ENCODE measurements at places on chromosomes 16 and 17.

DNA sequence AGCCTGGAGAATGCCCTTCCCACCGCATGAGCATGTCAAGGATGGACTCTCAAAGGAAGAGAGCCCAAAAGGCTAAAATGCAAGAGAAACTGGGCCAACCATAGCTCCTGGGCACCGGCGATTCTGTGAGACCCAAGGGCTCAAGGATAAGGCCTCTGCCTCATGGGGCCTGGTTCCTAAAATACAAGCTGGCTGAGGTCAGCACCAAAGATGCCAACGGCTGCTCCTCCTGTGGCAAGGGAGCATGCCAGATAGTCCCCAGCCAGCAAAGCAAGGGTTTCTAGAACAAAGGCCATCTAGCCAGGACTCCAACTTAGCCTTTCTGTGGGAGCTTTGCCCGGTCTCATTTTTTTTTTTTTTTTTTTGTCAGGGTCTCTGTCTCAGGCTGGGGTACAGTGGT, 20.1 kb downstream of the GPRC5B start:
- DNase-seq = no peak

- no peak for DNase-seq
Observed at GRCh38 chr17:65359016-65359415, 202.4 kb downstream of the AXIN2 start.

GRCh38 chr16:65083164-65083857, 38.6 kb downstream of the CDH11 start:
- no peak for DNase-seq

GRCh38 chr16:3327514-3327913, 22.2 kb downstream of the ZNF75A start:
- no peak for DNase-seq

DNA sequence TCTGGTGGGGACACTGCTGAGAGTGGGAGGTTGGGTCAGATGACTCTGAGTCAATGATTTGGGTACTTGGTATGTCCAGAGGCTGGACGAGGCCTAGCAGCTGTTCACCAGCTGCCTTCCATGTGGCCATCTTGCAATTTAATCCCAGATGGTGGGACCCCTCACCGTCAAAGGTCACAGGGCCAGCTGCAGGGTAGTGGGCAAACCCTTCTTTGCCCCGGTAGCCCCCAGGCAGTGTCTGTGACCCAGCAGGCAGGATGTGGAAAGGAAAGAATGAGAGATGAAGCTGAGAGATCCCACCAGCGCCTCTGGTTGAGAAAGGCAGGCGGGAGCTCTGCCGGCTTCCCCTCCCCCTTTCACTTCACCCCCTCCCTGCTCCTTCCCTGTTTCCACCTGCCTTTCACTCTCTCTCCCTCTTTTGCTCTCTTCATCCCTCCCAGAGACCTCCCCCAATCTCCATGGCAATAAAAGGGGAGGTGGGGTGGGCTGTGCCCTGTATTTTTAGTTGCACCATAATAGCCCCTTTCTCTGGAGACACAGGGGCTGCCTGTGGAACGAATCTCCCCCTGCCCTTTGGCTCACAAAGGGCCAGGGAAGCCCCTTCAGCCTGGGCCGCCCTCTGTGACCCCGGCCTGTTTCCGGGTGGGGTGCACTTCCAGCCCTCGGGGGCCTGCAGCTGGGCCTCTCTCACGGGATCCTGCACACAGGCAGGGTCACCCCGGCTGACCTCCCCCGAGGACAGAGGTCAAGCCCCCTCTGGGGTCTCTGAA, 20.2 kb downstream of the CDK5RAP3 start:
- DNase-seq = no peak

DNA sequence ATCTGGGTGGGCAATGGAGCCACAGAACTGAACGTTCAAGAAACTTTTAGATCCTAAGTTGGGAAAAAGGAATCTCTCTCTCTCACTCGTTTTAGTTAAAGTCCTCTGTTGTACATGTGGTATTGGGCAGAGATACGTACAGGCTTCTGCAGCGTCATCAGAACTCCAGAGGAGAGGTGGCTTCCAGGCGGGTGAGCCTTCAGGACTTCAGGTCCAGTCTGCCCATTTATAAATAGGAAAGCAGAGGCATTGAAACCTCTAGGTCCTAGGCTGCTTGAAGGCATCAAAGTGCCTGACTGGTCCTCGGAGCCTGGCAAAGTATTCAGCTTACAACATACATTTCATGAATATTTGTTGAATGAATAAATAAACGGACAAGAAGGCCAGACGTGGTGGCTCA, 8.1 kb upstream of the TNFRSF13B start:
- DNase-seq = no peak

DNA sequence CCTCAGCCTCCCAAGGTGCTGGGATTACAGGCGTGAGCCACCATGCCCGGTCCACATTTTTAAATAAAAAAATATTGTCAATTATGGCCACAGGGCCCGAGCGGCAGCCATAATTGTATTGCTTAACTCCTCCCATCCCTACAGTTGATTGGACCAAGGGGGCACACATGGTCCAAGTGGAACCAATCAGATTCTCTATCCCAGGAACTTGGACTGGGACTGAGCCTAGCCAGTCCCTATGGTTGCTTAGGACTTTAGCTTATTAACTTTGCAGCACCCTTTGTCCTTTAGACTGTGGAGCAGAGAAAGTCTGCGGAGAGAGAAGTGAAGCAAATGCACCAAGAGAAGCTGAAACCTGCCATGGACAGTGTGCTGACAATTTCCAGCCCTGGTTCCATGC, 5.5 kb upstream of the RDM1 start:
- no peak for DNase-seq

DNA sequence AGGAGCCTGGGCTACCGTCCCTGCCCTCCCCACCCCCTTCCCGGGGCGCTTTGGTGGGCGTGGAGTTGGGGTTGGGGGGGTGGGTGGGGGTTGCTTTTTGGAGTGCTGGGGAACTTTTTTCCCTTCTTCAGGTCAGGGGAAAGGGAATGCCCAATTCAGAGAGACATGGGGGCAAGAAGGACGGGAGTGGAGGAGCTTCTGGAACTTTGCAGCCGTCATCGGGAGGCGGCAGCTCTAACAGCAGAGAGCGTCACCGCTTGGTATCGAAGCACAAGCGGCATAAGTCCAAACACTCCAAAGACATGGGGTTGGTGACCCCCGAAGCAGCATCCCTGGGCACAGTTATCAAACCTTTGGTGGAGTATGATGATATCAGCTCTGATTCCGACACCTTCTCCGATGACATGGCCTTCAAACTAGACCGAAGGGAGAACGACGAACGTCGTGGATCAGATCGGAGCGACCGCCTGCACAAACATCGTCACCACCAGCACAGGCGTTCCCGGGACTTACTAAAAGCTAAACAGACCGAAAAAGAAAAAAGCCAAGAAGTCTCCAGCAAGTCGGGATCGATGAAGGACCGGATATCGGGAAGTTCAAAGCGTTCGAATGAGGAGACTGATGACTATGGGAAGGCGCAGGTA, 762 bp downstream of the CDK12 start:
- no peak for DNase-seq

DNA sequence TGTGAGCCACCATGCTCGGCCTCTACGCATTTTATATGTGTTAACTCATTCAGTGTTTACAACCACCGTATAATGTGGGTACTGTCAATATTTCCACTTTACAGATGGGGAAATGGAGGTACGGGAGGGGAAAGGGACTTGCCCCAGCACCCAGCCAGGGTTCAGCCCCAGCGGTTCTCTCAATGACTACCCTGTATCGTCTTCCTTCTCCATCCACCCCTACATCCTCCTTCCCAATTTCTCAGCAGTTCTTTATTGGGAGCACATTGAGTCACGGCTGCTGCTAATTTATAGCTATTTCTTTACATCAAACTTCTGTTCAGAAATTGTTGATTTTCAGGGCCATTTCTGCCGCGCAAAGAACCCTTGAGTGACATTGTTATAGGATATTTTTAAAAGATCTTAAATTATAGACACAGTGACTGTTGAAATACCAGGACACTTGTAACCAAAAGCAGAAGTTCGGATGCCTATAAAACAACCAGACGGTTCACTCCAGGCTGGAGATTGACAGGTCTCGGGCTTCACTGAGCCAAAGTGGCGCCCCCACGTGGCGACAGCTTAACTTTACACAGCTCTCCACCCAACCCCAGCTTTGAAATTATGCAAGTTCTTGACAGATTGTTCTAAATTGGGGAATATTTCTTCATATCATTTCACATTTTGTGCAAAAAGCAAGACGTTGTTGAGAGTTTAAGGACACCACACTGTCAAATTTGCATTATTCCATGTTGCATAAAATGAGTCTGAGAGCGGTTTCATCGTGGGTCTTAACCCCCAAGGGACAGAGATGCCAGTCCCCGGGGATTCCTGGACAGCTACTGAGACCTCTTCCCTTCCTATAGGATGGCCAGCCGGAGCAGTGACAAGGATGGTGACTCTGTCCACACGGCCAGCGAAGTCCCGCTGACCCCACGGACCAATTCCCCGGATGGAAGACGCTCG, 11.8 kb downstream of the SYT17 start:
- no peak for DNase-seq

DNA sequence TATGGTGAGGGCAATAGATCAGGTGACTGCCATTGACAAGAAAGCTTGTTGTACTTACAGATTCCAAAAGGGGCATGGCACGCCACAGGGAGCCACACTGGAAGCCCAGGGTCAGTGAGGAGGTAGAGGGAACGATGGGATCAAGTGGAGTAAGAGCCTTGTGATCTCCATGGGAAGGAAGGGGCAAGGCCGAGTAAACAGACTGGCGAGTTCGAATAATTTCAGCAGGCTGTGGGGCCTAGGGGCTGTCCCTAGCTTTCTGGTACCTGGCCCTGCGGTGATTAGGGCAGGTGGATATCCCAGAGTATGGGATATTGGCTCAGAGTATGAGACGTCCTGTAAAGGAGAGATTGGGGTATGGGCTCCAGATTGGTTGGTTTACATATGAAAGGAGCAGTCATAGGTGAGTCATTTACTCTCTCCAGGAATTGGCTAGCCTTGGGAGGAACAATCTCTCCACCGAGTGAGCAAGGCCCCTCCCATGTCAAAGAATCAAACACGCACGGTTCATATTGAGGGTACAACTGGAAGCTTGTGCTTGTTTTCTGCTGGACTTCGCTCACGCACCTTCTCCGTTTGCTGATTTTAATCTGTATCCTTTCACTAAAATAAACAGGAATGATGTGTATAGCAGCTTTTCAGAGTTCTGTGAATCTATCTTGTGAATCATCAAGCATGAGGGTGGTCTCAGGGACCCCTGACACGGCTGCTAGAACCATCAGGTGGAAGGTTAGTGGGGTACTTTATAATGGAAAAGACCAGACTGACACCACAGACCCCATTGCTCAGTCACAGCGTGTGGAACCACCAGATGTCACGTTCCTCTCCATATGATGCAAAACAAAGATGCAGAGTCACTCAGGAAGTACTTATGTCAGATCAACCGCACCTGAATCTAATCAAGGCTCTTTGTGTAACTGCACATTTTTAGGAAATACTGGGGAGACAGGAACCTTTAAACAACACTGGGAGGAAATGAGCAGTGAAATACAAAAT, 27.9 kb downstream of the GABARAPL2 start:
- DNase-seq = no peak

- DNase-seq = no peak
Observed at GRCh38 chr16:88552815-88553214, 17.4 kb upstream of the ZC3H18 start.

DNA sequence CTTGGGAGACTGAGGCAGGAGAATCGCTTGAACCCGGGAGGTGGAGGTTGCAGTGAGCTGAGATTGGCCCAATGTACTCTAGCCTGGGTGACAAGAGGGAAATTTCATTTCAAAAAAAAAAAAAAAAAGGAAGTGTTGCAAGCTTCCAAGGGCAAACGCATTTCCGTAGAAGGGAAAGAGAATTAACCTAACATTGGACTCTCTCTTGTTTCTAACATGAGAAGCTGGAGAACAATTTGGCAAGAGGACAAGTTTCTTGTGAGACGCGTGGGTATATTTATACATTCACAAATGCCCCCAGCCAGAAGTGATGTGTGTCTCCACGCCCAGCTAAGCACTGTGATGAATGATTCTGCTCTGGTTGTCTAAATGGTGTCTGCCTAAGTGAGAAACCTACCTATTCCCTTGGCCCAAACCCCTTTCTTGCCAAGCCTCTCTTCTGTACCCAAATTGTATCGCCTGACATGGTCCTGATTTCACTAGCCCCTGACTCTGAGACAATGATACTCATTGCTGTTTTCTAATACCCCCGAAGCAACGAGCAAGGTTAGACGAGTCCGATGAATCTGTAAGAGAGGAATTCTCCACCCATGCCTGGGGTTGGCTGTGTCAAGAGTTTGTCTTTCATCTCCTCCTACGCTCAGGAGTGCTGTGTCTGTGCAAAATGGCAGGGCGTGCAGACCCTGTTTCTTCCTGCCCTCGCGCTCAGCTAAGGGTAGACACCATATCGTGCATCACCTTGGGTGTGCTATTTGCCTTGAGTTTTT, 14.2 kb upstream of the ST6GALNAC2 start:
- no peak for DNase-seq

DNA sequence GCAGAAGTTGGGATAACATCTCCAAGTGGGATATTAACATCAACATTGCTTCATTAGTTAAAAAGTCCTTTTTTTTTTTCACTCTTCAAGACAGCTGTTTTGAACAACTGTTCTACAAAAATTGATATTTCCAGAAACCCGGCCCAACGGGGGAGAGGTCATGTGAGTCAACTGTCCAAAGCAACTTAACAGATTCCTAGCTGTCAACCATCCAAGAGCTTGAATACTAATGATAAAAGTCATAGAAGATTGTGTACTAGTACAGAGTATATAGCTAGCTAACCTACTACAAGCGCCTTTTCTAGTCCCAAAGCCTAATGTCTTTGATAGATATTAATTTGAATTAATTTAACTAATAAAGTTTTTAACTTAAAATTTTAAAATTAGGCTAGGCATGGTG, 172.0 kb downstream of the CYB561 start:
- no peak for DNase-seq

DNA sequence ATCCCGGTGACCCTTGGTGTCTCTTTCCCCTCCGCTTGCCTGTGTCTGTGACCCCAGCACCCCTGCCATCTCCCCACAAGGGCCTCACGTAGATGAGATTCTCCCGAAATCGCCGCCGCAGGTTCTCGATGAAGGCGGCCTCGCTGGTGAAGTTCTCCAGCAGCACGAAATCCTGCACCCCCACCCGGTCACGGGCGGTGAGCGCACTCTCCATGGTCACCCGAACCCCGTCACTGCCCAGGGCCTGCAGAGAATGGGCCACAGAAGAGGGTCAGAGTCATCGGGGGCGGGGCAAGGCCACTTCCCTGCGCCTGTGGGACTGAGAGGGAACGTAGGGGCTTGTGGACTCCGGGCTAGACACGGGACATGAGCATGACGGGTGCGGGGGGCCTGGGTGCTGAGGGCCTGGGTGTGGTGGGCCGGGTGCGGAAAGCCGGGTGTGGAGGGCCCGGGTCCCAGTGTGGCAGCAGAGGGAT, 8.4 kb downstream of the MYO1C start:
- no peak for DNase-seq

DNA sequence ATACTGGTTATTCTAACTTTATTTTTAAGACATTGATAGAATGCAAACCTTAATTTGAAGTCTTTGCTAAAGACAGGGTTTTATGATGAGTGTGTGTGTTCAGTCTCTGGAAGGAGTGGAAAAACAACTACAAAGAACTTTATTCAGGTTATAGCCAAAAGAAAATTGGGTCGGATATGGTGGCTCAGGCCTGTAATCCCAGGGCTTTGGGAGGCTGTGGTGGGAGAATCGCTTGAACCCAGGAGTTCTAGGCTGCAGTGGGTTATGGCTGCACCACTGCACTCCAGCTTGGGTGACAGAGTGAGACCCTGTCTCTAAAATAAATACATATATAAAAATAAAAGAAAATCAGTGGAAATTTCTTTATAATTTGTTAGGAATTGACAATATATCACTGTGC, 581.5 kb upstream of the CA10 start:
- DNase-seq = no peak

- DNase-seq = no peak
Observed at GRCh38 chr17:47810200-47810821, 11.3 kb downstream of the OSBPL7 start.

Data from effector memory CD4-positive, alpha-beta T cell (primary cell).